Activated CD8-positive, alpha-beta memory T cell treated with anti-CD3 and anti-CD28 coated beads for 4 hours (primary cell): ENCODE measurements at places on chromosomes 7 and 10.
A peak's percentile ranks its signal among the peaks of the same experiment; 100 is the strongest.

DNA sequence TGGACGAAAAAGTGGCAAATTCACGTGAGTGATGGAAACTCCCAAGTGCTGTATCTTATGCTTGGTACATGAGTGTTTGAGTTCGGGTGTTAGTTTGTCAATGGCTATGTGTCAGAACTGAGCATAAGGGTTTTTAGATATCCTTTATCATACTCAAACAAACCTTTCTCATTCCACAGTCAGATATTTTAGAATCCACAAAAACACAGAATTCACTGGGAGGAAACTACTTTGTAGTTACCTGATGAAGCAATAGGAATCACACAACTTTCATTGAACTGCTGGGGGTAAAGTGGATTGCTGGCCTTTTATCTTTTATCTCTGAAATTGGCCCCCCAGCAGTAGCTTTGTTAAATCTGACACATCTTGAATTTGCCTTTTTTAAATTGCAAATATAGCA is 64.0 kb downstream of the DKK1 start:
- DNase-seq = no peak

DNA sequence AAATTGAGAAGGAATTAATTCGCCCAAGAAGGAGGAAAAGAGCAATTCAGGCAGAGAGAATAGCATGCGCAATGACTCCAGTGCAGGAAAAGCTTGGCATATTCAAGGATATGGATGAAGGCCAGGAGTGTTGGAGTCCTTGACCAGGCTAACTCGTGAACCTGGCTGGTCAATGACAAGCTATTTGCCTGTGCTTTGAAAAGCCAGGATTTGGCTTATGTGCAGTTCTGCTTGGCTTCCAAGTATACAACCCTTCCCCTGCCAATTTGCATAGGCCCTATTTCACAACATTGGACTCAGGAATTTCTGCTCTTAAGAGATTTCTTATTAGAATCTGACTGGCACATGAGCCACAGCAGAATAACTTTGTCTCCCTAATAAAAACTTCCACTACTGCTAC is 72.3 kb upstream of the SP8 start:
- no peak for DNase-seq

GRCh38 chr7:54874804-54875203 is 115.8 kb upstream of the SEC61G start:
- DNase-seq = no peak

DNA sequence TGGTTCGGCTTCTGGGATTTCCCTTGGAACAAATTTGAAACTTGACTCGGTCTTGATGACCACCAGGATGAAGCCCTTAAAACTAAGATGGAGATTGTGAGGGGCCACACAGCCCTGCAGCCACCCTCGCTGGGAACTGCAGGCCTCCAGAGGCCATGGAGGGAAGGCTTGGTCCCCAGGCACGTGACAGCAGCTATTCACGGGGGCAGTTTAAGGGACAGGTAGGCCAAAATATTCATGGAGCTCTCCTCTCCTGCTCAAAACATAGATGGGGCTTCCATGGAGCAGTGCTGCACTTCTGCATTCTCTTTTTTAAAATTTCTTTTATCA is 137.0 kb downstream of the ADCY1 start:
- no peak for DNase-seq

- DNase-seq = no peak
Observed at GRCh38 chr10:130757271-130757670, 554.2 kb downstream of the TCERG1L start.

DNA sequence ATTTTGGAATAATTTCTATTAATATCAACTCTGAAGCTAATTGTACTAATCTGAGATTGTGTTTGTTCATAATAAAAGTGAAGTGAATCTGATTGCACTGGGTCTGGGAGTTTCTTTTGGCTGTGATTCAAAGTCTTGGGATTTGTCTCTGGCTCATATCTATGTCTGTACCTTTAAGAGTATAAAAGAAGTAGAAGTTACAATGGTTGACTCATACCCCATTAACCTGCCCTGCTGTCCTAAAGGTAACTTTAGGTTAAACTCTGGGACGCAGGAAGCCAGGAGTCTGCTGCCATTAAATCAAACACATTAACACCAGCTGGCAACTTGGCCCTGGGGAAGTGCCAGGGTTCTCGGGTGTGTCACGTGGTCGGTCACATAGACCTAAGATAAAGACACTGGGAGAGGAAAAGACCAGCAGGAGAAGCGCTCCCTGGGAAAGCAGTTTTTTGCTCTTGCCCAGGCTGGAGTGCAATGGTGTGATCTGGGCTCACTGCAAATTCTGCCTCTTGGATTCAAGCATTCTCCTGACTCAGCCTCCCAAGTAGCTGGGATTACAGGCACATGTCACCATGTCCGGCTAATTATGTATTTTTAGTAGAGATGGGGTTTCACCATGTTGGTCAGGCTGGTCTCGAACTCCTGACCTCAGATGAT is 17.8 kb downstream of the SCD start:
- no peak for DNase-seq

GRCh38 chr7:7848246-7848645 is 120.3 kb upstream of the GLCCI1 start:
- no peak for DNase-seq

- no peak for DNase-seq
Observed at GRCh38 chr10:1043532-1043995, 5.4 kb downstream of the IDI1 start.

GRCh38 chr7:147639751-147640150 is 950.8 kb upstream of the C7orf33 start:
- no peak for DNase-seq

GRCh38 chr10:71972746-71973695 is 8.8 kb downstream of the CHST3 start:
- no peak for DNase-seq

GRCh38 chr7:128408709-128409595 is 830 bp downstream of the IMPDH1 start:
- no peak for DNase-seq

DNA sequence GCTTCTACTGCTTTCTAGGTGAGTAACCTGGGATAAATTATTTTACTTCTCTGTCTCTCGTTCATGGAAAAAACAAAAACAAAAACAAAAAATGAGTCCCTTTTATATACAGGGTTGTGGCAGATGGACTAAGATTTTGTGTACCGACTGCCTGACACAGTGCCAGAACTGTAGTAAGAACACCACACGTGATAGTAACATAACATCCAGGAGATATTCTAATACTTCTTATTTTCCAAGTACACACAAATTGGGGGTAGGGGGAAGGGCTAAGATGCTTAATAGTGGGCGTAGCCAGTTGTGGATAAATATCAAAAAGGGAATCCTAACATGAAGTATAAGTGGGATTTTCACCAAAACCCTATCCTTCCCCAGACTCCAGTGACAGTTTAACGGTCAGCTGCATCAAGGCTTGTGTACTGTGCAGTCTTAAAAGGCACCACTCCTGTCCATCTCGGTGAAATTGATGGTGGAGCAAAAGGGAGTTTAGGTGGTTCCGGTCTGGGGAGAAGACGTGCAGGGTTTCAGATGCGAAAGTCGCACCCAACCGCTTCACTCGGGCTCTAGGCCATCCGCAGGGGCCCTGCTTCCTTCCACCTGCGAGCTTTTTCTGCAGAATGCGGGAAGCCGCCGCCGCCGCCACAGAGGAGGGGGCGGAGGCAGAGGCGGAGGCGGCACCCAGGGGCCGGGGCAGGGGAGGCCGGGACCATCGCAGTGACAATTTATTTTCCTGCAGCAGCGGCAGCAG is at the start of gene STAMBPL1:
STAMBPL1 (plus strand) TSS at position 712 of the 748 bp plus-strand sequence. CDS start 21,464 bp downstream, outside the sequence.
- DNase-seq = peak; percentile 61

- no peak for DNase-seq
Observed at GRCh38 chr7:38660427-38661099, 29.4 kb upstream of the AMPH start.

- no peak for DNase-seq
Observed at GRCh38 chr7:5177060-5177459, 13.0 kb upstream of the WIPI2 start.

DNA sequence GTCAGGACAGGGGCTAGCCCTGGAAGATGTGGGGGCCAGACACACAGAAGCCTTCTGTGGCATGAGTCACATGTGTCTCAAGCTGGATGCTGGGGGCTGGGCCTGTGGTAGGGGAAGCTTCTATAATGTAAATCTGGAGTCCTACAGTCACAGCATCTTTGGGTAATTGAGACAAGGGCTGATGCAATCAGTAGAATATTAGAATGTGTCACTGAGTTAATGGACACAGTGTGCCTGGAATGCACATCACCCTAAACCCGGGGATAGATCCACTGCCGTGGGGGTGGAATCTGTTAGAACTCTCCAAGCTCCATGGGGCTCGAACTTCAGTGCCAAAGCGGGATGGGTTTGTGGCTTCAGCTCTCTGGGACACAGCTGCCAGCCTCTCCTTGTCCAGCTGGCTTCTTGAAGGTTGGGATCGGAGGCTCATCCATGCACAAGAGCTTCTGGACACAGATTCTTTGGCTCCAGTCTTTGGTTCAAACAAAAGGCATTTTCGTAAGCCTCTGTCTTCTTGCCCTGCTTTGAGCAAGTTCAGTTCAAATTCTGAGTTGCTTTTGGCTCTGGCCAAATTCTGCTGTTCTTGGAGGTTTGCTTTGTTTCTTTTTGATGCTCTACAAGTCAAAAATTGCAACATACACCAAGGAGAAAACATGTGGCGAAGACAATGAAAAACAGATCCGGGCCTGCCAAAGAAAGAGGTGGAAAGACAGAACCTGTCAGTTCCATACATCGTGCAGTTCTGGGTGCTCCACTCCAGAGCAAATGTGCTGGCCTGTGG is 194.8 kb upstream of the ZNF32 start:
- no peak for DNase-seq

DNA sequence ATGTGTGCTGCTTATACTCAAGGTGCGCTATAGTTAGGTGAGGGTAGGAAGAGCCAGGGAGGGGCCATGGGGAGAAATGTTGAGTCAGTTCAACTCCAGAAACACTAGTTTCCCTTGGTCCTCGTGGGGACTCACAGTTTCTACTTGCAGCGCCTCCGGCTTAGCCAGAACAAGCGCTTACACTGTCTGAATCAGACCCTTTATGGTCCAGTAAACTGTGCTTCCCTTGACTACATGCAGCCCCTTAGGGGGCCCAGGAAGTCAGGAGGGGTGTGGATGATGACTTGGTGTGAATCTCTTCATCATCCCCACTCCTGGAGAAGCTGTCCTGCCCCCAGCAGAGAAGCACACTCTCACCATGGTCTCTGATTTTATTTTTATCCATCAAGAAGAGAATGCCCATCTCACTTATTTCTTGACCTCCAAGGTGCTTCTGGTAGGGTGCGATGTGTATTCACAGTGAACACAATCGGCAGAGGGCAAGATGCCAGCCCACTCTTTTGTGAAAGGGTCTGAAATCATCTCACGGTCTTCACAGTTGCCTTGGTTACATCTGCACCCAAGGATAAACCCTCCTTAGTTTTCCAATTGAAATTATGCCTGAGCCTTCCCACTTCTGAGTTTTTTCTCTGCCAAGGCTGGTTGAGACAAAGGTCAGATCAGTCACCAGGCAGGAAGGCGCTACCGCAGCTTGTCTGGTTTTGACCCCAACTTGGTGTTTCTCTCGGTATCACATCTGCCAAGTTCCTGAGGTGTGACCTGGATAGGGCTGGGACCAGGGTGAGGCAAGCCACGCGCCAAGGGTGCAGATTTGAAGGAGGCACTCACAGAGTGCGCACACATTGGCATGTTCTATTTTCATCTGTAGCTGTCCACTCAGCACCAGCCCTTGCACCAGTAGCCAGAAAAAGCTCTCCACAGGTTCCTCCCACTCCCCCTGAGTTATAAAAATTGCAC is 62.7 kb upstream of the LRRC4 start:
- no peak for DNase-seq

GRCh38 chr7:151133986-151134742 is 33.3 kb downstream of the GBX1 start:
- no peak for DNase-seq

- DNase-seq = no peak
Observed at GRCh38 chr7:49396229-49396628, 377.2 kb upstream of the VWC2 start.
